Stimulated activated CD8-positive, alpha-beta memory T cell treated with anti-CD3 and anti-CD28 coated beads, Interleukin-7, amount 100 ng/mL, for 1 hour (primary cell): ENCODE measurements at places on chromosomes 12 and 14.

GRCh38 chr14:22838631-22839041 lies 2.3 kb downstream of the MMP14 start:
- no peak for DNase-seq

GRCh38 chr12:91948504-91948903 lies 197.1 kb downstream of the BTG1 start:
- no peak for DNase-seq

DNA sequence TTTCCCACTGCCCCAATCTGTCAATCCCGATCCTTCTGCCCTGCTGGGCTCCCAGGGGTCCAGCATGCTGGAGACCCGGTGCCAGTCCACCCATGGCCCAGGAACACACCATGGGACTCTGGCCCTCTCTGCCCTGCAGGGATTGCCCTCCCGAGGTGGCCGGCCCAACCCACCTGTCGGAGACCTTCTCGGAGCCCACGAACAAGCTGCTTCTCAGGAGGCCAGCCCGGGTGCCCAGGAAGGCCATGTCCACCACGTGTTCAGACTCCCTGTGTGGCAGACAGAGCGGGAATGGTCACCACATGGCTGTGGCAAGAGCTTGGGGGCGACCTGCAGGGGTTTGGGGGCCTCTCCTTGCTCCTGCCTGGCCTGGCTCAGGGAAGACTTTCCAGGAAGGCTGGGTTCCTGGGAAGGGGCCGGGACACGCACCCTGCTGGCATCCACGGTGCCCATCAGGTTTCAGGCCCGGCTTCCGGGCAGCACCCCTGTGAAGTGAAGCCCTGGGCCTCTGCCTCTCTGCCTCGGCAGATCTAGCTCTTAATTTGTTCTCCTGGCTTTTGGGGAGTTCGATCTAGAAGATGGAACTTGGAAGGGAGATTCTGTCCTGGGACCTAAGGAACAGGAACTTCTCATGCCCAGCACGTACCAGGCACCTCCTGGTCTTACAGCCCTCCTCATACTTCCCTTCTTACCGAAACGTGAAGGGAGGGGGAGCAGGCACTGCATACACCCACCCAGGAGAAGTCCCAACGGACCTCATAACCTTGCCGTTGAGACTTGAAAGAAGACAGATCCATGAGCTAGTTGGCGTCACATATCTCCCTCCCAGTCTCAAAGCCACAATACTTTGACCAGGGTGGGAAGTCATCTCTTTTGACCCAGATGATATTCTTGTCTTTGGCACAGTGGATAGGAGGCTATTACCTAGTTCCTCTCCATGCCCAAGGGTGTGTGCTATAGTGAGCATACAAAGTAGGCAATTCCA lies 26.3 kb downstream of the LRTM2 start:
- DNase-seq = no peak

- DNase-seq = no peak
Measured at GRCh38 chr14:77409131-77409533, 14.2 kb downstream of the NOXRED1 start.

DNA sequence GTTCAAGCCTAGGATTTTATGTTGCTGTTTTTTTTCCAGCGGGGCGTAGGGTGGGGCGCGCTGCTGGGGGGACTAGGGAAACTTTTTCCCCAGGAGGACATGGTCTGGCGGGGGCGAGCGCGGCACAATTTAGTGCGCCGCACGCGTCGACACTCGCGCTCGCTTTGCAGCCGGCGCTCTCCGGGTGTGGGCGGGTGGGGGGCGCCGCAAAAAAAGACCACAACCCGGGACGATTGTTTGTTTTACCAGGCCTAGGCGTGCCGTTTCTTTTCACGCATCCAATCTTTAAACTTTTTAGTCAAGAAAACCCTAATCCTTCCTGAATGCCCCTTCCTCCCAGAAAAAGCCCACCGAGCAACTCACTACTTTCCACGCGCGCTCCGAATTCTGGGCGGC lies 865 bp upstream of the ZFP36L1 start:
- DNase-seq = no peak

- DNase-seq = no peak
Measured at GRCh38 chr12:62292761-62293344, 32.6 kb downstream of the USP15 start.

DNA sequence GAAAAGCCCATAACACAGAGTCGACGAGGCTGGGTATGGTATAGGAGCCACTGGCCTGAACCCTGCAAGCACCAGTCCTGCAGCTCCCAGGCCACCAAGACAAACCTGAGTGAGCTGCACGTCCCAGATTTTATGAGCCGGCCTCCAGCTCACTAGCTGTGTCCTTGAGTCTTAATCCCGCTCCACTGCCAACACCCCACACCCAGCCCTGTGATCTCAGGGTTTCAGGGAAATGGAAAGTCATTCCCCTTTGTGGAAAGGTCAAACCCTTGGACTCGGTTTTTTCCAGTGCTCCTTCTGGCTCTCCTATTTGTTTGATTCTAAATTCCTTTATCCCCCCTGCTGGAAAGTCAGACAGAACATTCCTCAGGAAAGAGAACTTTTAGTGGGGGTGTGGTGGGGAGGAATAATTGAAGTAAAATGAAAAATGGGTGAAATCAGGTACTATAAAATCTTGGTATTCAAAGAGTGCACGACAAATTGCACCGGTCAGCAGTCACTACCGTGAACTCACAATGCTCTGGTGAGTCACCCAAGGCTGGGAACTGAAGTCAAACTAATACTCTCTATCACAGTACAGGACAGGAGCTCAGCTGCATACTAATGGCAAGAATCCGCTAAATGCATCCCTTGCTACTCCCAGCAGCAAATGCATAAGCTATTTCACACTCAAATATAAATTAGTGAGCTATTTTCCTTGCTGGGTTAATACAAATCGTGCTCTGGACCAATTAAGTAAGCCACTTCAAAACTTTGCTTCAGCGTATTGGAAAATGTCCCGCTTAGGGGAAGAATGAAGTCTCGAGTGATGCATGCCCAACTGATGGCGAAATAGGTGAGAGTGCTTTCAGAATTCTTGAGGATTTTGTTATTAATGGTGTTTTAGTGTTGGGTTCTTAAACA lies 9.0 kb downstream of the PITPNM2 start:
- no peak for DNase-seq

- no peak for DNase-seq
Measured at GRCh38 chr14:52266782-52267181, 716 bp upstream of the PTGDR start.

DNA sequence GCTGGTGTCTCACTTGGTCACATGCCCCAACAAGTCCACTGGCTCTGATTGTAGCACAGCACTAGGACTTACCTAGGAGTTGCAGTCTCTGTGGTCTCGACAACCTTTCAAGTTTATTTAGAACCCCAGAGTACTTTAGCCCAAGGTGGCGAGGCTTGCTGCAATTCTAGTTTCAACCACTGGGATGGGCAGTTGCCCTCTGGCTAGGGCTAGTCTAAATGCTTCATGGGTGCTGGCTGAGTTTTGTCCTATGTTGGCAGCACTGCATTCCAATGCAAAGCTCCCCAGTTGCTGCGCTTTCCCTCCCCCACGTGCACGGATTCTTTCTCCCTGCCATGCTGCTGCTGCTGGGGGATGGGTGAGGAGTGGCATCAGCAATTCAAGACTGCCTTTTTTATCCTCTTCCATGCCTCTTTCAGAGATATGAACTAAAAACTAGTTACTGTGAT lies 207.9 kb downstream of the SYNE2 start:
- no peak for DNase-seq

GRCh38 chr12:115185506-115185905 lies 501.5 kb upstream of the TBX3 start:
- DNase-seq = no peak

DNA sequence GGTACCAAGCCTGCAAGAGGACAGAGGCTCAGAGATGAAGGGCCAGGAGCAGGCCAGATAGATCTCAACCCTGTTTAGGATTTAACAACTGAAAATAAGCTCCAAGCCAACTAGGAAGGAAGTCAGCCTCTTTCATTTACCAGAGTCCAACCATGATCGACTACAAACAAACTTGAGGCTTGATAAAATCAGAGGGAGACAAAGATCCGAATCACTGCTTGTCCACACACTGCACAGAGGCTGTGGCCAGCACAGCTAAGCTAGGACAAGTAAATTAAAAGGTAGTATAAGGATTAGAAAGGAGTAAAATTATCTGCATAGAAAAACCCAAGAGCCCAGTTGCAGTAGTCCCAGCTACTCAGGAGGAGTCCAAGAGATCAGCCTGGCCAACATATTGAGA lies 40.3 kb downstream of the FAM222A start:
- DNase-seq = no peak

- no peak for DNase-seq
Measured at GRCh38 chr14:94970941-94971730, 186.2 kb downstream of the DICER1 start.

DNA sequence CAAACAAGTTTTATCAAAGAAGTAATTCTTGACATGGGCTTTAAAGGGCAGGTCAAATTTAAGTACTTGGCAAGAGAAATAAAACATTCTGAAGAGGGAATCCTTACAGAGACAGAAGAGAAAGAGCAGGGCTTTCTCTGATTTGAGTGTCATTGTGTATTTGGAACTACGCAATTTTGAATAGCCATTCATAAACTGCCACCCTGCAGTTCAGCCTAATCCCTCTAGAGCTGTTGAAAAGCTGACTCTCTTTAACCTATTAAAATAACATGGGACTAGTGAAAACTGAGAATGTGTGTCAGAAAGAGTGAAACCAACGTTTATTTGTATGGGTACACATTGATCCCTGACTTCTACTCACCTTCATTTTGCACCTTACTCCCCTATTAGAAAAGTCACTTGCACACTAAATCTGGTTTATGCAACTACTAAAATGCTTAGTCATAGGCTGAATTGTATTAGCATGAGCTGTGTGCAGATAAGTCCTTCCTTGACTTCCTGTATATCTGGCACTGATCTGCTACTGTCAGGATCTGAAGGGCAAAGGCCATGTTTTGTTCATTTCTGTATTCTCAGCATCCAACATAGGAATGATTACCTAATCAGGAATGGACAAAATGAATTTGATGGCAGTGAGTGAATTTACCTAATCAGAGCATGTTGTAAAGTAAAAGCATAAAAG lies 458.9 kb downstream of the NOVA1 start:
- DNase-seq = no peak

DNA sequence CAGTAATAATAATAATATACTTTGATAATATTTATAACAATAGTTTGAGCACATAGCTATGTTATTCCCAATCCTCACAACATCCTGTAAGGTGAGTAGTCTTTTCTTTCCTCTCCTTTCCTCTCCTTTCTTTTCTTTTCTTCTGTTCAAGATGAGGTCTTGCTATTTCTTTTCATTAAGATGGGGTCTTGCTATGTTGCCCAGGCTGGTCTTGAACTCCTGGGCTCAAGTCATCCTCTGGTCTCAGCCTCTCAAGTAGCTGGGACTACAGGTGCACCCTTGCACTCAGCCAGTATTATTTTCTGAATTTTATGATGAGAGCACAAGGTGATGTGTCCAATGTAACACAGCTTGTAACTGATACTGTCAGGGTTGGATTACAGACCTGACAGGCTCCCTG lies 134.6 kb downstream of the OTOGL start:
- no peak for DNase-seq

DNA sequence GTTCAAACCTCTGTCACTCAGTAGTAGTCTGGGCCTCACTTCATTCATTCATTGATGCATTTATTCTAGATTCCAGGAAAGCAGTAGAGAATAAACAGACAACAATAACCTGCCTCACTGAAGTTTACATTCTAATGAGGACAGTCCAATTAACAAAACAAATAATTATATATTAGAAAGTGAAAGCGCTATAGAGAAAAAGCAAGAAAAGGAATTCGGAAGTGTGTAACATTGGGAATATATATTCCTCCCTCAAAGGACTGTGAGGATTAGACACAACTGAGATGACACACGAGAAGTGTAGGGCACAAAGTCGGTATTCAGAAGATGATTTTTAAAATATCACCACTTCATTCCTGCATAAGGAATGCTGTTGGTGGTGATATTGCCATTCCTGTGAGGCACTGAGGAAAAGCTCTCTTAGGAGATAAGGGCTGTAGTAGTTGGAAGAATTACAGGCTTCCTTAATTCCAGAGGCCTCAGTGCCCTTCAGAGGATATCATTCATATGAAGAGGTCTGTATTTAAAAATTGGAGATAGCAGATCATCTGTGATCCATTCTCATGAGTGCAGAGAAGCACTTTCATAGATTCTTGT lies 3.9 kb upstream of the DUSP6 start:
- DNase-seq = no peak

- DNase-seq = no peak
Measured at GRCh38 chr14:69760810-69761209, 6.1 kb upstream of the SRSF5 start.

- DNase-seq = no peak
Measured at GRCh38 chr14:103488960-103489359, 33.7 kb downstream of the CKB start.

DNA sequence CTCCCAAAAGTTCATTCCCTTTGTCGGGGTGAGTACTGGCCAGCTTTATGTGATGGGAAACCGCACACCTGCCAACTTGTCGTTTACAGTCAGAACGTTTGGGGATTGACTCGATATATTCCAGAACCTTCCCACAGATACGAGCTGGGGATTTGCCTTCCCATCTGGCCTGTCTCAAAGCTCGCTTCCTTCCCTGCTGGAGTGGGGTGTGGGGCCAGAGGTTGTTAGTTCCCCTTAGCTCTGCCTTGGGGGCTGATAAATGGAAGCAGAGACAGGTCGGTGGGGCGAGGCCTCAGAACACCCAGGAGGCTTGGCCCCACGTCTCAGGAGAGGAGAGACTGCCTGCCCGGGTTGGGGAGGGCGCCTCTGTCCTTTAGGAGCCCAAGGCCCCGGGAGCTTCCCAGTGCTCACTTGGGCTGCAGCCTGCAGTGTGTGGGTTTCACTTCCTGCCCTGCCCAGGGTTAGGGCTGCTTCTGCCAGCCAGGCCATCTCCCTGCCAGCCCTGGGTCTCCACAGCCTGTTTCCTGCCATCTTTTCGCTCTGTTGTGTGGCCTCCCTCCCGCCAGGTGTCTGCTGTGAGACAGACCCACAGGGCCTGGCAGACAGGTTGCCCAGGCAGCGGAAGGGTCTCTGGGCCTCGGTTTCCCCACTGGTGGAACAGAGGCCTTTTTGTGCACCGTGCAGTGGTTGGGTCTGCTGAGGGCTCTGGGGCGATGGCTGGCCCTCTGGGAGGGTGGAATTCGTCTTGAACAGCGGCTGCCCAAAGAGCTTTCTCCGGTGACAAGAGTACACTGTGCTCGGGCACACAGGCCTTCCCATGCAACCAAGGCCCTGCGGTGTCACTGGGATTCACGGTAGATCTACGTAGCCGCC lies 8.1 kb upstream of the TEX22 start:
- no peak for DNase-seq

DNA sequence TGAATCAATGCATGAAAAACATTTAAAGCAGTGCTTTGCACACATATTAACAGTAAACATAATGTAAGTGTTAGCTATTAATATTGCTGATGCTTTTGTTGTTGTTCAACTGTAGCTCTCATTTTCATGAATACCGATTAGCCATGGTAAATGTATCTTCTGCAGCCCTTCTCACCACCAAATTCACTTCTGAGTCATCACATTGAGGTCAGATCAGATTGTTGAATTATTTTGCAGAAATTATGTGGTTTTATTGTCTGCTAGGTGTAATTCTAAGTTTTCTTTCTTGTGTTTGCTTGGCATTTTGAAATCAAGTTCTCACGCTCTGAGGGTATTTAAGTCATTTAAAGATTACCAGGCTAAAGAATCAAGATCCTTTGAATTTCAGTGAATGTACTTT lies 74.6 kb downstream of the AKAP6 start:
- DNase-seq = no peak
